CD4-positive, alpha-beta T cell treated with Interleukin-1 beta for 1 hour (primary cell): ENCODE measurements at places on chromosomes 3 and 15.

DNA sequence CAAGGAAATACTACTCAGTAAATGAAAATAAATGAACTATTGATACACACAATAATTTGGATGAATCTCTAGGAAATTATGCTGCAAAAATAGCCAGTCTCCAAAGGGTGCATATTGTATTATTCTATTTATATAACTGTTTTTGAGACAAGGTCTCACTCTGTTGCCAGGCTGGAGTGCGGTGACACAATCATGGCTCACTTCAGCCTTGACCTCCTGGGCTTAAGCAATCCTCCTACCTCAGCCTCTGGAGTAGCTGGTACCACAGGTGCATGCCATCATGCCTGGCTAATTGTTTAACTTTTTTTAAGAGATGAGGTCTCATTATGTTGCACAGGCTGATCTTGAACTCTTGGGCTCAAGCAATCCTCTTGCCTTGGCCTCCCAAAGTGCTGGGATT is 12.5 kb downstream of the KLHDC8B start:
- no peak for DNase-seq

DNA sequence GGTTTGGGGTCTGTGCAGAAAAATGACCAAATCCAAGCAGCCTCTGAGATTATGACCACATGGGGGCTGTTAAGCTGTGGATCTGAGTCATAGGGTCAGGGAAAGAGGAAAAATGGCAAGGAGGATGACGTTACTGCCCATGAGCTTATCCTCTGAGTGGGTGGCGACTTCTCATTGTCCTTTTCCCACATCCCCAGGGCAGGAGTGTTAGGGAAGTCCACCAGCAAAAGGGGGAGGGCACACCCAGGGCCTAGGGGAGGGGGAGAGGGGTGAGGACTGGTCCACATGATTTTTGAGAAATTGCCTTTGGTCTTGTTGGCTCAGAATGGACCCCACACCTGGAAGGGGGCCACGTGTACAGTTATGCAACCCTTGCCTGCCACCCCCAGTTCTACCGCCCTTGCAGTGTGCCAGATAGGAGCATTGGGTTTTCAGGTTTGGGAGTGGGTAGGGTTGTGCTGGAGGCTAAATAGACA is 2.6 kb downstream of the CD276 start:
- no peak for DNase-seq

DNA sequence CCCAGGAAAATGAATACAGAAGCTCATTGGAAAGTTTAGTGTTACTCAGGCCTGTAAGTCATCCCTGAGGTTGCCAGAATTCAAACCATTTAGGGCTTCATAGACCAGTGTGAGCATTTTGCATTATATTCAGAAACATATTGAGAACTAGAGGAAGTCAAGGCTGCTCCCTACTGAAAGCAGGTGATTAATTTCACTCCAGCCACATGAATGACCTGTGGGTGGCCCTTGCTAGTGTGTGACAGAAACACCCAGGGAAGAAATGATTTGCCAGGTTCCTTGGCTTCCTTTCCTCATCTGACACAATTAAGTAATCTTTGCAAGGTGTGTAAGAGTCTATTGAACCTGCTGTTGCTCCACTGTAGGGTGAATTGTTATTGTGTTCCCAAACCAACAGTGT is 61.8 kb downstream of the GAP43 start:
- DNase-seq, result no peak

GRCh38 chr3:186511245-186511644 is 32.9 kb downstream of the CRYGS start:
- no peak for DNase-seq
